Panc1 (cell line): ENCODE measurements at places on chromosomes 12 and 14.

DNA sequence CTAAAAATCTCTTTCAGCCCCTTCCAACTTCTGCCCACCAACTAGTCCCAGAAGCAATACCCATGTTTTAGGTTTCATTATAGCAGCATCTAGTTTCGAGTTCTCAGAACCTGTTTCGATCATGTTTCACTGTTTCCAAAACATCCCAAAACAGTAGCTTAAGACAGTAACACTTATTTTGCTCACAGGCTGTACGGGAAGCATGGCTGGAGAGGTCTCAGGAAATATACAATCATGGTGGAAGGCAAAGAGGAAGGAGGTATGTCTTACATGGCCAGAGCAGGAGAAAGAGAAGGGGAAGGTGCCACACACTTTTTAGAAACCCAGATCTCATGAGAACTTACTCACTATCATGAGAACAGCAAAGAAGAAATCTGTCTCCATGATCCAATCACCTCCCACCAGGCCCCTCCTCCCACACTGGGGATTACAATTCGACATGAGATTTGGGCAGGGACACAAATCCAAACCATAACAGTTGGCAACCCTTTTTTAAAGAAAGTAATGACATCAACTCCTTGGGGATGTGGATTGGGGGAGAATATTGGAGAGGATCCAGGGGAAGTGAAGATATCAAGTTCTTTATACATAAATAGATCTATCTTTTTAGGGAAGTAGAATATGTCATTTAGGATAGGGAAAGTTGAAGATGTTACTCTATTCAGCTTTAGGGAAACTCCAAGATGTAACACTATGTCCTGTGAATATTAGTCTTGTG lies 269.9 kb upstream of the PLEKHG7 start:
- DNase-seq, result no peak

GRCh38 chr14:45125754-45126153 lies 8.5 kb downstream of the FKBP3 start:
- no peak for DNase-seq

GRCh38 chr12:267581-268482 lies 5.2 kb upstream of the SLC6A13 start:
- DNase-seq, result no peak

DNA sequence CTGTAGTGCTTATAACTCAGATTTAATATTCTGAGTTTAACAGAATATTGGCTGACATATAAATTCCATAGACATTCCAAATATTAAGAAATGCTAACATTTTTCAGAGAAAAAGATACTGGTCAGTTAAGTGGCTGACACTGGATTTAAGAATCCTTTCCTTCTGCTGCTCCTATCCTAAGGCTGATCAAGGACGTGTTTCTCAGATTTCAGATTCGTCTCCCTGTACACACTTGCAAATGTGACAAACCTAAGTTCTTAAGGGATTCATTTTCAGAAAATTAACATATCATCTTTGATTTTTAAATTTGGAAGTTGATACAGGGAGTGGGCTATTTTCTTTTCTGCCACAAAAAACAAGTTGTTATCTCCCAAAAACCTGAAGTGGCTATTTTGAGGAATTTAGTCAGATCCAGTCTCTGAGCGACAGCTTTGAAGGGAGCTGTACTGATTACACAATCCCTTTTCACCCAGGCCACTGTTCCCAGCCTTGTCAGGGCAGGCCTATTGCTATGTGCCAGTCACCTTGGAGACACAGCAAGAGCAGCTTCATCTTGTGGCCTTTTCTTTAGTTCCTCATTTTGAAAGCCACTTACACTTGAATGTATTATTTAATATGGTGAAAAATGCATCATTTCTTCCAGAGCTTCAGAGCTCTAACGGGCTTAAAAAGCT lies 370.6 kb downstream of the KCNH5 start:
- DNase-seq, result no peak

GRCh38 chr12:12786706-12787601 lies 1.5 kb downstream of the APOLD1 start:
- DNase-seq, result no peak

- DNase-seq, result no peak
Observed at GRCh38 chr14:104986487-104987164, 1.0 kb downstream of the CLBA1 start.

DNA sequence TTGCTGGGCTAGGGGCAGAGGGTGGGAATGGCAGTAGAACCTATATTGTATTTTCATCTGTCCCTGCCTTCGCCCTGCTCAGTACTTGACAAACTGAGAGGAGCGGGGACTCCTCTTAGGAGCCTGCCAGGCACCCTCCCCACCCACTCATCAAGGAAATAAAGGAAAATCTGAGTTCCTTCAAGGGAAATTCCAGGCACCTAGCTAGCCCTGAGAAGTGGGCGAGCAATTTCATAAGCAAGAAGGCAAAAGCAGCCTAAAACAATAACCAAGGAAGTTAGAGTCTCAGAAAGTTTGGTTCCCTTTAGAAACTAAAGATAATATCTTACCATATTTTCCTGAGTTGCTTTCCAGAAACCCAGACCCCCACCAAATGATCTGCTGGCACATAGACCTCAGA lies 10.6 kb upstream of the PLEKHD1 start:
- DNase-seq, result no peak

DNA sequence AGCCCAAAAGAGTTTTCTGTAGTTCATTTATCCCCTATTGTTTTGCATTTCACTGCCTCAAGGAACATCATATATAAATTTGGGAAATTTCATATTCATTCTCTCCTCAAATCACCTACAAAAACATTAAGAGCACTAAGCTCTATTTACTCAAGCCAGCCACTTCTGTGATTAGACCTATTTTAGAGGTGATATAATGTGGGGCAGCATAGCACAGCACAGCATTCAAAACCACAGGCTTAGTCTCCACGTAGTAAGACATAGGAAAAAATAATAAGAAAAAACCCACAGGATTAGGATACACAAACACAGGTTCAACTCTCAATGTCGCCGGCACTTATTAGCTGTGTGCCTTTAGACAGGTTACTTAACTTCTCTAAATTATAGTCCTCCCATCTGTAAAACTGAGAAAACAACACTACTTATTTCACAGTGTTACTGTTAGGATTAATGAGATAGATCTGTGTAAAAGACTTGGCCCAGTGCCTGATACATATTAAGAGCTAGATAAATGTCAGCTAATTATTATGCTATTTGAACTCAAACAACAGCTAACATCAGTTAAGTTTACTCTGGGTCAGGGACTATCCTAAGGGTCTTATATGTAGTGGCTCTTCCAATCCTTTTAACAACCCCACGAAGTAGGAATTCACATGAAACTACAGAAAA lies 20.3 kb downstream of the DCAF5 start:
- DNase-seq, result no peak

- DNase-seq, result no peak
Observed at GRCh38 chr12:71935594-71935993, 3.1 kb upstream of the TPH2 start.

DNA sequence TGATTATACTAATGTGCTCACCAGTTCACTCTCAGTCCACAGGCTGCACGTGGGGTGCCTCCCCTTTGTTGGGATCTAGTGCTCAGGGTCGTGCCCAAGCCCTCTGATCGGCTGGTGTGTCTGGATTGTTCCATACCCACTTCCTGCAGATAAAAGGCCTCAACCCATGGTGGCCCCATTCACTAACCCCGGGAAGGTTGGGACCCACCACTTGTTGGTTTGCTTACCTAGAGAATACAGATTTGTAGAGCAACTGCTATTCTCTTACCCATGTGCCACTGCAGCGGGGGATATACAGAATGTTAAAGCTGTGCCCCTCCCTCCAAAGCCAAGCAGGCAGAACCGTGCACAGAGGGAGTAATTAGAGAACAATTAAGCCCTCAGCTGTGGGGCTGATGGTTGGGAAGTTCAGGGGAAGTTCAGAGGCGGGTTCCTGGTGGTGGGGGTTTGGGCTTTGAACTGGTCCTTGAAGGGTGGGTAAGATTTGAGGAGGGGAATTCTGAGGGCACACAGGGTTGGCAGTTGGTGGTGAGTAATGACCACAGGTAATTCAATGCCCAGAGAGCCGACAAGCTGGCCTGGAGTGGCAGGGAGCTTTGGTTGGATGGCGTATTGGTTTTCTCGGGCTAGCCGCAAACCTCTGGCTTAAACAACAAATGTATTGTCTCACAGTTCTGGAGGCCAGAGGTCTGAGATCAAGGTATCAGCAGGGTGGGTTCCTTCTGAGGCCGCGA lies 68.8 kb downstream of the ADCK1 start:
- DNase-seq, result no peak

DNA sequence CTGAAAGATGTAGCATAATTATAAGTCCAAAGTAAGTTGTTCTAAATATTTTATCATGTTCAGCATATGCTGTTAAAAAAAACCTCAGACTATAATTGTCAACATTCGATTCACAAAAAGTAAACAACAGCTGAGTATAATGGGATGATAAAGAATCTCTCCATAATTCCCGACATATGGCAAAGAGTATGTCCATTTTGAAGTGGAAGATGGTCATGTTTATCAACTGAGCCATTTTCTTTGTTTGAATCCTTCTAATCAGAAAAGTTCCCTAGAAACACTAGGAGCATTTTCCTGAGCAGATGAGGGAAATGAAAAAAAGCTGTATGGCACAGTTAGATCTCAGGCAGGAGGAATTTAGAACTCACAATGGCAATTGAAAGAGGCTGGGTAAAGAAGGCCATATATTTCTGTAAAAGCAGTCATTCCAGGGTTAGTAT lies 192.1 kb upstream of the AMIGO2 start:
- DNase-seq, result no peak

DNA sequence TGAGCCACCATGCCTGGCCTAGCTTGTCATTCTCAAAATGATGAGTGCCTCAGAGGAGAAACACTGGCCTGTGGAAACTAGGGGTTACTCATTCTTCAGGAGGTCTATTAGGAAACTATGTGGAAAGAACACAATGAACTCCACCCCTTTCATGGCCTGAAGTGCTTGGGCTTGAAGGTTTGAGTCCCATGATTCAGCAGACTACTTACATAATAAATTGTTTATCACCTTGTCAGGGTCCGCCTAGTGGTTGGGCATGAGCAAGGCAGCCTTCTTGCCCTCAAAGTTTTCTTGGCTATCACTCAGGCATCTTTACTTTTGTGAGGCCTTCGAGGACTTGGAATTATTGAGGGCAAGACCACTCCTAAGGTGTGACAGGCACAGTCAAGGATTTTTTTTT lies 251.2 kb downstream of the ACSS3 start:
- no peak for DNase-seq

DNA sequence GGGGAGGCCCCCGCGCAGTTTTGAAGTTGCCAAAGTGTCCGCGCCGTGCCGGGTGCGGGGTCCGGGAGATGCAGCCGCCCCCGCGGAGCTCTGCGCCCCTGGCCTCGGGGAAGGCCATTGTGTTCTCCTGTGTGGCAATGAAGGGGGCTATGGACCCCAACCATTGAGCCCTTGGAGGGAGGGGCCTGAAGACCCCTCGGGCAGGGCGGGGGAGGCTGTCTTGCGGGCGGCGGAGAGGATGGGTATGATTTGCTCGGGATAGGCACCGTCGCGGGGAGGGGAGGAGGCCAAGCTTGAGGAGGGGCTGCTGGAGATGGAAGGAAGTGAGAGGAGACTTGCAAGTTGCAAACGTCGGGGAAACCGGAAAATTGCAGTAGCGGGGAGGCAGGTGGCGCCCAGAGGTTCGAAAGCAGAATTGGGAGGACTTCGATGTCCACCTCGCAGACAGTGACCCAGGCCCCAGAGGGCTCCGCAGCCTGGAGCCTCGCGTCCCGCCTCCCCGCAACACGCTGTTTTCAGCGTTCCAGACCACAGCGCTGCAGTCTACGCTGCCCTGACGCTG lies 25.4 kb downstream of the BCL11B start:
- DNase-seq, result no peak

DNA sequence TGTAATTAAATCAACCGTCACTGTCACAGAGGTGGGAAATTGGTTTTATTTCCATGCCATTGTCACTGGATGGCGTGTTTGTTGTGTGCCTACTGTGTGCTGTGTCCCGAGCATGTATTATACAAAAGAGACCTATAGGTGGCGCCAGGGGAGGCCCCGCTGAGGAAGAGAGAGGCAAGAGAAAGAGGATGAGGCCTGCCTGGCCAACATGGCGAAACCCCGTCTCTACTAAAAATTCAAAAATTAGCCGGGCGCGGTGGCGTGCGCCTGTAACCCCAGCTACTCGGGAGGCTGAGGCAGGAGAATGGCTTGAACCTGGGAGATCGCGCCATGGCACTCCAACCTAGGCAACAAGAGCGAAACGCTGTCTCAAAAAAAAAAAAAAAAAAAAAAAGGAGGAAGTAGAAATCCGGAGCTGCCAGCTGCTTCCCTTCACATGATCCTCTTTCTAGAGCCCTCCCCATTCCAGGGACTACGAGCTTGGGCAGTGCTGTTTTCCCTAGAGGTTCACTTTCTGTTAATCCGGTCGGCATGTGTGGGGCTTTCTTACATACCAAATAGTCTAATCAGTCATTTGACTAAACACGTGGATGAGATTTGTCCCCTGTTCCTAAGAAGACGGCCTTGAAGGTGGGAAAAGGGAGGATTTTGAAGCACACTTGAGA lies 6.4 kb upstream of the CCDC175 start:
- no peak for DNase-seq
